ENCODE measurements at places on chromosomes 6 and 20.

DNA sequence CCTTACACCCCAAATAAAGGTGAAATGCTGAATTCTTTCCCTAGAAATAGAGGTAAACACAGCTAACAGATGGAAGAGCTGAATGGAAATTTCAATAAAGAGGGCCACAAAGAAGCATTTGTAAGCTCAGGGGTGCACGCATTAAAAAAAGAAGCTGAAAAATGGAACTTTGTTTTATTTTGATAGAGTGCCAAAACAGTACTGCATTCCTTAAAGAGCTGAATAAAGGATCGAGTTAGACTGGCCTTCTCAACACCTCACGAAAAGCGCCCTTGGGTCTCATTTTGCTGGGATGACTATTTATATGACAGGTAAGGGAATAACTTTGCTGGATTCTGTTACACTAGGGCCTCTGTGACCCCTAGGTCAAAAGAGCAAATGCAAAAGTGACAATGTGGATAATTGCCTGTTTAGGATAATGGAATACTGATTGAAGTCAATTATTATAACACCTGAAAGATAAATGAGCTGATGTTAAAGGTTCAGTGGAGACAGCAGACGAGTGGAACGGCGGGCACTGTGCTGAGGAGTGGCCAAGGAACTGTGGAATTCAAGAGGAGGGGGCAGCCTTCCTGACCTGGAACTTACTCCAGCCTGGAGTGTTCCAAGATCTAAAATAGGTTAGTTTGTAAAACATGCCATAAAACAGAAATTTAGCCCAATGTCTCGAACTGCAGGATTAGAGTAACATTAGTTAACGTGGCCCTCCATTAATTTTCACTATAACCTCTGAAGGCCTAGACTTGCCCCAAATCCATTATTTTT lies 168.4 kb downstream of the FOXC1 start:
- no peak for DNase-seq

GRCh38 chr6:47690791-47691190 lies 7.6 kb upstream of the ADGRF4 start:
- DNase-seq, result no peak

DNA sequence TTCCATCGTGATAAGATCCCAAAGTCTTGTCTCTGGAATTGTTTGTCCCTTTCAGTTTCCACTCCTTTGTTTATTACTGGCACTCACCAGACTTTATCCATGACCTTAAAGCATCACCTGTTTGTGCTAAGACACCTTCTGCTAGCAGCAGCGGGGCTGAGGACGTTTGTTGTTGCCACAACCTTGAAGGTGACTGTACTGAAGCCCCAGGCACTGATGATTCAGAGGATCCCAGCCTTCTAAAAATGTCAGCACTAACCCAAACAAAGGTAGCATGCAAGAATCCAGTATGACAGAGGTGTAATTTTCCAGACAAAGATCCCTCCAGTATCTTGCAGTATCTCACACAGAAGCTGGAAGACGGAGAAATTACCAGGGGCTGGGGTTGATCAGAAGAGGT lies 28.9 kb upstream of the SMIM8 start:
- no peak for DNase-seq

GRCh38 chr6:14638906-14639761 lies 521.6 kb downstream of the CD83 start:
- DNase-seq, result peak; percentile 36

GRCh38 chr6:129893640-129894039 lies 32.5 kb upstream of the TMEM244 start:
- no peak for DNase-seq

DNA sequence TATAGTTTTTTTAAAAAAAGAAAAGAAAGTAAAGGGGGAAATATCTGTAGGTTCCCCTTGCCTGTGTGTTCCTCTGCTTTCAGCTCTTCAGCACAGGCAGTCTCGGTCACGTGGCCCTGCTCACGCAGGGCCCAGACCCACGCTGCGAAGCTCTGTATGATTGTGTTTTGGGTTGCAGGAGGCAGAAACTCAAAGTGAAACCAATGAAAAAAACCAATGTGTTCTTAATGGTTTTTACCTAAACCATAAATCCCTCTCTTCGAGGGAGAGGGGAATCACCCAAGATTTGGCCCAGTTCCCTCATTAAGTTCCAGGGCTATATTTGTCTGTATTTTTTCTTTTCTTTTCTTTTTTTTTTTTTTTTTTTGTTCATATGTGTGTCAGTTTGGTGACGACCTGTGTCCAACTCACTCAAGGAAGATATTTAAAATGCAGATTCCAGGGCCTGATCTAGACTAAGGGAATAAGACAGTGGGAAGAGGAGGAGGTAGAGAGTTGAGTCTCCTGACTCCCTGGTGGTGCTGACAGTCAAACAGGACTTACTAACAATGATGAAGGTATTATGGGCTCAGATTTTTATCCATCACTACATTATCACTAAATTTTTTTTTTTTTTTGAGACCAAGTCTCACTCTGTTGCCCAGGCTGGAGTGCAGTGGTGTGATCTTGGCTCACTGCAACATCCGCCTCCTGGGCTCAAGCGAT lies 33.8 kb upstream of the RREB1 start:
- DNase-seq, result peak; percentile 92

DNA sequence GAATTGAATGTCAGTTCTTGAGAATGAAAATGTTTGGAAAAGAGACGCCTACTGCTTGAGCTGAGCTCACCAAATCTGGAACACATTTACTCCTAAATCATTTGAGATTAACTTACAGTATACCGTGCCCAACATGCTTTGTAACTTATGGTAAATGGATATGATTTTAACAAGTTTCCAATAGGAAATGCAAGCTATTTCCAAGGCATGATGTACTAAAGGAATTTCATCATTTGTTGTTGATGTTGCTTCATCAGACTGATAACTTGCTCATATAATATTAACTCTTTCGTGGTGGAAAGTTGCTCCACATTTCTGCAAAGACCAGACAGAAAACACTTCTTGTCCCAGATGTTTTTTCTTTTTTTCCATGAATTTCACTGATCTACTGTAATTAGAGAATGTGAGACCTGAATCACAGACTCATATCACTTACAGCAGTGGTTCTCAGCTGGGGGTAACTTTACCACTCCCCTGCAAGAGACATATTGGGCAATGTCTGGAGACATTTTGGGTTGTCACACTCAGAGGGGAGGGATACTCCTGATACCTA lies 116.6 kb upstream of the TRAF3IP2 start:
- no peak for DNase-seq

DNA sequence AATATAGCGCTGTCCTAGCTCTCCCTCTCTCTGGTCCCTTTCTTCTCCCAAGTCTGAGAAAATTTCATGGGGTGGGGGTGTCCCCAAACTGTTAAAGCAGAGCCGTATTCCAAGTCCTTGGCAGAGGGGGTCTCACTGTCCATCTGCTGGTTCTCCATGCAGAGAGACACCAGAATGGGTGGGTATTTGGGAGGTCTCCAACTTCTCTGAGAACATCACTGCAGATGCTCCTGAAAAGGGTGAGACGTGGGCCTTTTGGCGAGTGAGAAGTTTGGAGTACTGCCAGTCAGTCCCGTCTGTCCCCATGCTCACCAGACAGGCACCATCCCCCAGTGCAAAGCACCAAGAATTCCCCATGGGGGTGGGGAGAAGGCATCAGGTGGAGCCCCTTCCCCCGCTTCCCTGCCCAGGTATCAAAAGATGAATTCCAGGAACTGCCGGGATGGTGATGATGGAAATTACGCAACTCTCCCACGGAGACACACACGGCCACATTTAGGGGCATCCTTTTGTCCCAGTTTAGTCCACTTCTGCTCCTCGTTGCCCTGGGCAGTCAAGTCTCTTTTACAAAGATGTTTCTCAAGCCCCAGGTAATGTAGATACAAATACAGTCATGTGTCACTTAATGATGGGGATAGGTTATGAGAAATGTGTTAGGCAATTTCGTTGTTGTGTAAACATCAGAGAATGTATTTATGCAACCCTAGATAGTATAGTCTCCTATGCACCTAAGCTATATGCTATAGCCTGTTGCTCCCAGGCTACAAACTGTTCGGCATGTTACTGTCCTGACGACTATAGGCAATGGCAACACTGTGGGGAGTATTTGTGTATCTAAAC lies 73.4 kb upstream of the SRSF6 start:
- DNase-seq, result no peak

- DNase-seq, result no peak
Measured at GRCh38 chr6:33757906-33758305, 11.2 kb upstream of the IP6K3 start.

GRCh38 chr20:19552221-19553180 lies 205.6 kb upstream of the RIN2 start:
- DNase-seq, result no peak

GRCh38 chr6:152587473-152587872 lies 49.7 kb downstream of the SYNE1 start:
- no peak for DNase-seq

- no peak for DNase-seq
Measured at GRCh38 chr6:2665146-2666070, 85.3 kb downstream of the MYLK4 start.

GRCh38 chr20:64082126-64082731 lies 2.0 kb downstream of the LKAAEAR1 start:
- DNase-seq, result no peak

- no peak for DNase-seq
Measured at GRCh38 chr6:3013486-3013885, 13.8 kb downstream of the NQO2 start.

DNA sequence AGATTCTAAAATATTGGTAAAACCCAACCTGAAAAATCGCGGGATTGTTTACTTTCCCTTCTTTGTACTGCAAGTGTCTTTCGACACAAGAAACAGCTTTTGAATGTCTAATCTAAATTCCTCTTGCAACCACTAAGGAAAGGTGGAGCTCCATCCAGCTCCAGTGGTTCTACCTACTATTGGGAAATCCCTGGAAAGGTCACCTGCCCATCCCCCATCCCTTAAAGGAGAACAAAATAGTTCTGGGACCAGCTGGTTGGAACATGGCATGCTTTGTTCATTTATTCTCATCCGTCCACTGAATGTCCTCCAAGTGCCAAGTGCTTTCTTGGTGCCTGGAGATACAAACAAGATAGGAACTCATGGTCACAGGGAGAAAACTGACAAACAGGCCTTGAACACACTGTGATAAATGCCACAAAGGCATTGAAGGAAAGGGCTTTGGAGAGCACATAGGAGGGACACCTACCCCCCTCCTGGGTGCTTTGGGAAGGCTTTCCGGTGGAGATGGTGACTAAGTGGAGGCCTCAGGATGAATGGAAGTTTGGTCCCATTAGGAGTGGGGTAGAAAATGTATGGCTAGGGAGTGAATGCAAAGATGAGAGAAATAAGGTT lies 2.3 kb upstream of the CITED2 start:
- no peak for DNase-seq

DNA sequence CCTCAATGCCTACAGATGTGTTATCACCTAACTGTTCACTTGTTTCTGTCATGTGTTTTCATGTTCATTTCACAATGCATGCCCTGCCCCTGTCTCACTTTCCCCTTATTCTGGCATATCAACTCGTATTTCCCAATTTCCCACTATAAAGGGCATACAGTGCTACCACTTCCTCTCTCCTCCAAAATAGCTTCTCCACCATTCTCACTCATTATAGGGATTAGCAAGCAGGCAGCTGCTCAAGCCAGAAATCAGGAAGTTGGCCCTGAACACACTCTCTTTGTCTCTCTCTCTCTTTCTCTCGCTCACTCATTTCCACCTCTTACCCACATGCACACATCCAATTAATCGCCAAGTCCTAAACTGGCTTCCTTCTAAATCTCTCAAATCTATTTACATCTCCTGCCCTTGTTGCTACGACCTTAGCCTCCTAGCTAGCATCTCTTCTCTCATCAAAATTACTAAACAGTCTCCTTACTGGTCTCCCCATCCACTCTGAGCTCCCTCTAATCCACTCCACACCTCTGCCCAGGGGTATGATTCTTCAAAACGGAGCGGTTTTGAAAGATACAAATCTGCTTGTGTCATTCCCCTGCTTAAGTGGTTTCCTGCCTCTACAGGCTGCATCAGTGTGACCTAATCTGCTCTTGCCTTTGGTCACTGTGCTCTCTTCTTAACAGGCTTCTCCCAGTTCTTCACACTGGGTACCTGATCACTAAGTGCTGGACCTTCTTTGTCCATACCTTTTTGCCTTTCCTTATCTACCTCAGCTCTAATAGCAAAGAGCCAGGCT lies 196.2 kb downstream of the BTBD9 start:
- DNase-seq, result no peak

All from GM12878 (cell line).